ENCODE measurements at places on chromosomes 2 and 18. TPM values are rescaled to one million over a fixed set of nuclear protein-coding genes. Genes with fewer than 3 reads are reported as not detected.

DNA sequence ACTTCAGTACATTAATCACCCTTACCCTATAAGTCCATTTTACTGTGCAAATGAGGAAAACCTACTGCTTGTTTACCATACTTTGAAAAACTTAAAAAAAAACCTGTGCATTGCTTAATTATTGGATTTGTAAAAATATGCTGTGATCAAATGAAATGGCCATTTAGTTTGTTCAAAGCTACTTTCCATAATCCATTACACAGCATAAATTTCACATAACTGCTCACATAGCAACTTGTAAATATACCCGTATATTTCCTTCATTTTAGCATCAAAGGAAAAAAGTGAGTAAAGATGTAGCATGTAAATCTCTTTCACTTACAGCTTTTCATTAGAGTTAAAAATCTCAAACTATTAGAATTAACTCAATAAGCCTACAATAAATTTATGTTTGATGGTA lies 415.1 kb downstream of the NR4A2 start:
- DNase-seq: no peak

GRCh38 chr2:14053105-14053504 lies 579.4 kb upstream of the LRATD1 start:
- no peak for DNase-seq

DNA sequence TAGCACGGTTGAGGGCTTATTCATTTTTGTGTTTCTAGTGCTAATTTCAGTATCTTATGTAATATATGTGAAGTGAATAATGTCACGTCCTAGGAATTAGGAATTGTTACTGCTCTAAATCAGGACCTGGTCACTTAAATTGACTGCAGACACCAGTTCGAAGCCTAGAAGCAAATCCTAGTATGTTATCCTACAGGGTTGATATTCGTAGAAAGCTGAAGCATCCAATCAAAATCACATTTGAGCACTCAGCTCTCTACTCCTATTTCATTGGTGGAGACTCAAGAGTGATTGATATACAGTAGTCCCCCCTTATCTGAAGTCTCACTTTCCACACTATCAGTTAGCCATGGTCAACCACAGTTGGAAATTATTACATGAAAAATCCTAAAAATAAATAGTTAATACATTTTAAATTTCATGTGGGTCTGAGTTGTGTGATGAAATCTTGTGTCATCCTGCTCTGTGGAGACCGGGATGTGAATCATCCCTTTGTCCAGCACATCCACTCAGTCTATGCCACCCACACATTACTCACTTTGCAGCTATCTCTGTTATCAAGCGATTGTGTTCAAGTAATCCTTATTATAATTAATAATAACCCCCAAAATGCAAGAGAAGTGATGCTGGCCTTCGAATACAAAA lies 35.2 kb upstream of the SCN9A start:
- no peak for DNase-seq

DNA sequence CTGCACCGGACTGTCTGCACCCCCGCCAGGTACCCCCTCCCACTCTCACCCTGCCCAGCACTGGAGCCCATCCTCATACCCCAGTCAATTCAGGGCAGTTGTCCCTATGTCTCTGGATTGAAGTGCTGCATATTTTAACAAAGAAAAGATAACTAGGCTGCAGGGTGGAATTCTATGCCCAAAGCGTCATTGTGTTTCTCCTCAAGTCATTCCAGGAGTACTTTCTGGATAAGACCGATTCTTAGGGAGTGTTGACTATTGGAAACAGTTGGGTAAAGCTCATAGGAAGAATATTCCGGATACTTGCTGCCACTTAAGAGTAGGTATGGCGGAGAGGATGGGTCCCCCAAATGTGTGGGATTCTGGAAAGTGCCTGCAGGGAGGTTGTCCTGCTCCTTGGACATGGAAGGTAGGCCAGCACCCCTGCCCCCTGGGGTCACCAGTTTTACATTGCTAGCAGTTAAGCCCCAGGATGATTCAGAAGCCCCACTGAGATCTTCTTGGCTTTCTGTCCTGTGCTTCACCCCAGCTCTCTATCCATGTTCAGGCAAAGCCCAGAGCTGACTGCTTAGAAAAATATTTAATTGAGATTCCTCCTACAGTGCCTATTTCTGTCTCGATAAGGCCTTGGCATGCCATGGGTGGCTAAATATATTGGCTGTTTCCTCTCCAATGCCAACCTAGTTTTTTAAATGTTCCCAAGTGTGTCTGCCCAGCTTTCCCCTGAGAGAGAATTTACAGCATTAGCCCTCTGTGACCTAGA lies 48.2 kb downstream of the RPL37A start:
- DNase-seq: no peak

DNA sequence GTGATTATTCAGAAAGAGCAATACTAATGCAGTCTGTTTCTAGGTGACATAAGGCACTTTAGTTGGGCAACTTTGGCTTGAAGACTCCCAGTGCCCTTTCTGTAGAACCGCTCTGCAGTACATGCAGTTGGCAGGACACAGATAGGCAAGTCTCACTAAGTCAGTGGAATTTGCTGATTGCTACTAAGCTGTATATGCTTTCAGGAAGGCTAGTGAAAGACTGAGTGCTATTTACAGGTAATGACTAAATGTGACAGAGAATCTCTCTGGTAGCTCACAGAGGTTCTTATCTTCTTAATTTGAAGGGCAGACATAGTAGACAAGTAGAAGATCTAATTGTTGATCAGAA lies 243.0 kb downstream of the WDPCP start:
- no peak for DNase-seq

DNA sequence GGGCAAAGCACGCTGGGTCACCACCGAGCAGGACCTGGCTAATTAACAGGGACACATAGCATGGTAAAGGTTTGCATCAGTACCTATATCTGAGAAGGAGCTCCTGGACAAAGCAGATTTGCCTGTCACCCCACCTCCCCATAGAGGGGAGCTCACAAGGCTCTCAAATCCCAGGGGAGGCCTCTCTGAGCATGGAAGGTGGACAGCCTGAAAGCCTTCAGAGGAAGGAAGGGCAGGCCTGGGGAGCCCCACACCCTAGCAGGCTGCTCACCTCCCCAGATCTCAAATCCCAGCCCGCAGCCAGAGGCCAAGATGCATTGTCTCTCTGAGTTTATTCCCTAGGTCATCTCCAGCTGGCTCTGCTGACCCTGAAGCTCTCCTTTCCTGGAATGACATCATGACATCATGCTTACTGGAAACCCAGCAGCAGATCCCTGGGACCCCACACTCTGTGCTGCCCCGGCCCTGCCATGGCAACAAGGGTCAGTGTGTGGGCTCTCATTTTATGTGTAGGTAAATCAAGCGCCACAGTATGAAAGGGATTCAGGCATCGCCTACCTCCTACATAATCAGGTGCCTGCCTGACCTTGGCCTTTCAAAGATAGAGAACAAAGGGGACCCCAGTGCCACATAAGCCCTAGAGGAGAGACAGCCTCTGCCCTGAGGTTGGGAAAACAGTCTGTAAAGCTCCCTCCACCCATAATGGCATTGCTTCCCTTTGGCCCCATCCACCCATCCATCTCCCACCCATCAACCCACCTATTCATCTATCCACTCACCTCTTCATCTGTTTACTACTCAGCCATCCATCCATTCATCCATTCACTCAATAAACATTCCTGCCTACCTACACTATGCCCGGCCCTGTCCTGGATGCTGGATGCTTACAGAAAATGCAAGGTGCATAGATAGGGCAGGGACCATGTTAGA lies 15.7 kb upstream of the TEX51 start:
- no peak for DNase-seq

DNA sequence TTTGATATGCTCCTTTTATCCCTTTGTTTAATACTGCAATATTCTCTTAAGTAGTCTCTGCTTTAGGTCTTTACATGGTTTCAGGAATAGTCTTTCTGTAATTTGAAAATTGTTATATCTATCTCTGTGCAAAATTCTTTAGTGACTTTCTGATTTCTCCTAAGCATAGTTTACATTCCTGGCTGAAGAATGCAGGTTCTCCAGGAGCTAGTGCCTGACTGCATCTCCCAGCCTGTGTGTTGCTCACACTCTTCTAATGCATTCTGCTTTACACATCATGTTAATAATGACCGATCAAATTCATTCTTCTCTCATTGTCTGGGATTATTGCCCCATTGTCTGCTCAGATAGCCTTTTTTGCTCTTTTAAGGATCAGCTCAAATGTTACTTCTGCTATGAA lies 1349.2 kb downstream of the DSC3 start:
- no peak for DNase-seq

The SPP2 gene
- total RNA-seq: not detected

The CD226 gene
- total RNA-seq: 151 TPM

- DNase-seq: no peak
These were observed 107.3 kb upstream of the ZFP36L2 start for GRCh38 chr2:43333656-43334144.

GRCh38 chr2:11467129-11467649 lies 1.2 kb upstream of the E2F6 start:
- peak; percentile 22 for DNase-seq

DNA sequence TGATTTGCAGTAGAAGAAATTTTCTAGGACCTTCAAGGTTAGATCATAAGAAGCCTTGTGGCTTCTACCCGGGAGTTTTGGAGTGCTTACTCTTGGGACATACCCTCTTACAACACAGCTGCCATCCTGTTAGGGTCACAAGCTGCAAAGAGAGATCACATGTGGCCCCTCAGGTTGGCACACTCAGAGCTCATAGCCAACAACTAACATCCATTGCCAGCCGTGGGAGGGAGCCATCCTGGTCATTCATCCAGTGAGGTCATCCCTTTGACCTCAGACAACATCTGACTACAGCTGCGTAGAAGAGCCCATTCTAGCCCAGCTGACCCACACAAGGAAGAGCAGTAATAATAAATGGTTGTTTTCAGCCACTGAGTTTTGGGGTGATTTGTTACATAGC lies 76.9 kb upstream of the NABP1 start:
- no peak for DNase-seq

The GAL3ST2 gene
- 0.88 TPM for total RNA-seq

The MC4R gene
- total RNA-seq: not detected

GRCh38 chr2:166563894-166564293 lies 69.8 kb upstream of the SCN7A start:
- no peak for DNase-seq

The GPR35 gene
- total RNA-seq: 15.7 TPM

DNA sequence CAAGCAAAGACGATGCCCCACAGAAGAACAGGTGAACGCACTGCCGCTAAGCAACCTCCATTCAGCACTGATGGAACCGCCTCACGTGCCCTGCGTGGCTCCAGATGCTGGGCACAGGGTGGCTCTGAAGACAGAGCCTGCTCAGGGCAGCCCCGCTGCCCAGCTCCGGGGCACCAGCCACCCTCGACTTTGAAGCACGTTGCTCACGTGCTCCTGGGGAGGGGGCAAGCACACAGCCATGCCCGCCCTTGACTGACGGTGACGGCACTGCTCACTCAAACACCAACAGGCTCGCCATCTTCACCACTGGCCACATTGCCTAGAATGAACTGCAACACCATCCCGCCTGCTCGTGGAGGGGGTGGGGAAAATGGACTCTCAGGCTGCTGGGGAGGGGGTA lies 251.3 kb downstream of the HDAC4 start:
- no peak for DNase-seq

GRCh38 chr2:17608251-17608650 lies 67.8 kb downstream of the VSNL1 start:
- no peak for DNase-seq

- no peak for DNase-seq
These were observed 115.5 kb downstream of the TWIST2 start for GRCh38 chr2:238963161-238963970.

DNA sequence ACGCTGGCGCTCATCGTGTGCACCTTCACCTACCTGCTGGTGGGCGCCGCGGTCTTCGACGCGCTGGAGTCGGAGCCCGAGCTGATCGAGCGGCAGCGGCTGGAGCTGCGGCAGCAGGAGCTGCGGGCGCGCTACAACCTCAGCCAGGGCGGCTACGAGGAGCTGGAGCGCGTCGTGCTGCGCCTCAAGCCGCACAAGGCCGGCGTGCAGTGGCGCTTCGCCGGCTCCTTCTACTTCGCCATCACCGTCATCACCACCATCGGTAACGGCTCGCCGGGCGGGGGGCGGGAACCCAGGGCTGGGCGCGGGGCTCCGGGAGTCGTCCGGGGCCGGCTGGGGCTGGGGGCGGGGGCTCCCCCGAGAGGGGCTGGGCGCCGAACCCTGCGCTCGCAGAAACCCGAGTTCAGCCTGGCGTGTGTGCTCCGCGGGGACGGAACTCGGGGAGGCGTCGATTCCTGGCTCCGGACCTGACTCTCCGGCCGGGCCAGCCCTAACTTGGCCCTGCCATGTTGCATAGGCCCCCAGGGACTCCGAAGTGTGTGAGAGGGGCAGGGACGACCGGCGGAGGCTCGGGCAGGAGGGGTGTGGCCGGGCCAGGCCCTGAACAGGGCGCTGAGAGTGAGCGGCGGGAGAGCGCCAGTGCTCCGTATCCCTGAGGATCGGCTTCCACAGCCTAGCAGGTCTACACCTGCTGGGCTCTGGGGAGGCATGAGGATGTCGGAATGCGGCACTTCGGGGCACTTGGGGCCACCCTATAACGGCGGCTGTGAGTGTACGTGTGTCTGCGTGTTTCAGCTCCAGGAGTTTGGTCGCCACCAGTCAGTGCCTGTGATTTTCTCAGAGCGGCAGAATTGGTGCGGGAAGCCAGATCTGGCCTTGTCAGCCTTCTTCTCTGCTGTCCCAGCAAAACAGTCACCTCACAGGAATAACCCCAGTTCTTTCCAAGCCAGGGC lies 651 bp downstream of the KCNK3 start:
- no peak for DNase-seq

DNA sequence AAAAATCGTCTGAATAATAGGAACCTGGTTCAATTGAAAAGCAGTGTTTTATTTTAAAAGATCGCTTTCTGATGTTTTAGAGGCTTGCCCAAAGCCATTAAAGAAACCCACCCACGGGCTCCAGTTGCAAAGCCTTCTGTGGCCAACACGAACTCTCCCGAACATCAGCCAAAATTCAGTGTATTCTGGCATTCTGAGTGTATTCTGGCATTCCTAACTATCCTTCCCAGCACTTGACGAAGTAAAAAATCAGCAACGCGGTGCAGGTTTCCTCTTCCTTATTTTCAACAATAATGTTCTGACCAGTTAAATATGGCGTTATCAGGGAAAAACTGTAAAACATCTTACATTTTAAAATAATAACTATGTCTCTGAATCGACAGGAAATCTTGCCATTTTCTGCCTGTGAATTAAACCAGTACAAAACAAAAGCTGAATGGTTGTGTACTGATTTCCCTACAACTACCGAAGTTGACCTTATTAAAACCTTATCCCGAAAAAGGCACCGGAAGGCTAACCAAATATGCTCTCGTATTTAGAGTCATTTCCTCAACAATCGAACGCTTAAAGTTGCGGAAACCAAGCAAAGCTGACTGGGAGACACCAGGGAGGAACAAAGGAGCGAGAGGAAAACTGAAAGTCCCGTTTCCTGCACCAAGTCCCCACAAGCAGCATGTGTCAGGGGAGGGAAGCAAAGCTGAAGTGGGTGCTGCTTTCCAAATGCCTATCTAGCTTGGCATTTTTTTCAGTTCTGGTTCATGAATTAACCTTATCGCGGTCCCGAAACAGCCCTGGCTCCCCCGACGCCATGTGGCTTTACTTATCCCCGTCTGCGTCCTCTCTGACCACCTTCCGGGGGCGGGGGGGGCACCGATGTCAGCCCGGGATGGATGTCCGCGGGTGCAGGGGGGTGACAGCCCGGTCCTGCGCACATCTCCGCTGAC lies 44.3 kb downstream of the ZNF516 start:
- no peak for DNase-seq

The SP140 gene
- 69.1 TPM for total RNA-seq

The CYP1B1 gene
- total RNA-seq: 5.0 TPM

GRCh38 chr2:15383695-15384350 lies 177.3 kb downstream of the NBAS start:
- DNase-seq: no peak

GRCh38 chr2:36677386-36677785 lies 19.1 kb upstream of the VIT start:
- no peak for DNase-seq
